Left hindlimb (tissue), 1 donor: ENCODE measurements at places on chromosomes 4 and X.

DNA sequence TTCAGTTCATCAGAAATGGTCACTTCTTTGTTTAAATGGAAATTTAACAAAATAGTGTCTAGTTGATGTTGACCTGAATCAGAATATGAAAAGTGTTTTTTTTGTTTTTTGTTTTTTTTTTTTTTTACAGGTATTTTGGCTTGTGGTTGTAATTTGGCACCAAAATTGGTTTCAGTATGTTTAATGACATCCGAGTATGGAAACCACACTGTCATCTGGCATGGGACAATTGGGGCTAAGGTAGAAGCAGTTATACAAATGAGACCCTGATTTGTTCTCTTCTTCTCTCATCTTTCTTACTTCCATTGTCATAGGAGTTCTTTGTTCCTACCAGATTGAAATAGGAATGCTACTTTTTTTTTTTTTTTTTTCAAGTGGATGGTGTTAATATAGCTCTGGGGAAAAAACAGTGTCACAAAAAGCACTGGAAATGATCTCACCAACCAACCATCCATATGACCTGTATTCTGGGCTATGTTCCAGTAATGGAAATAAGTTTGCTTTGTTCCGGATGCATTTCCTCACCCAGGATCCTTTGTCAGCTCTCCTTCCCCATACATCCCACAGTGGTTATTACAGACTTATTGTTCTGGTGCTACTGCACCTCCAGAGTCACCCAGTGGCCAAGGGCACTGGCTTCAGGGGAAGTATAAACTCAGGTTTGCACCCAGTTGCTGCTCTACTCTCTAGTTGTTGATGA is 95.8 kb downstream of the ATXN3L start:
- DNase-seq: no peak

DNA sequence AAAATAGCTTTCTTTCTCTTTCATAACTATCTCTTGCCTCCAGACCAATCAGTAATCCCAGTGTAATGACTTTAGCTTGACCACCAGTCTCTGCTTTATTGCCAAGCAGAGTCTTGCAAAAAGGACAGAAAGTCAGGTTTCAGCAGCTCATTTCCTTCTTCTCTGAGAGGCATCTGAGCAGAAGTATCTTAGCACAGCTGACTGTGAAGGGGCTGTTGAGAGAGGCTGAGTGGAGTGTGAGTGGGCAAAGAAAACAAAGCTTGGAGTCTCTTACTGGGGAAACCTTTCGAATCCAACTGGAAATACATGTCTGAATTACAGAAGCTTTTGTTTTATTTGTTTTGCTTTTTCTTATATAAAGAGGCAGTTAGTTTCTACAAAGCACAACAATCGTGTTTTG is 170.3 kb upstream of the IGFBP7 start:
- no peak for DNase-seq

GRCh38 chrX:17065100-17065499 is 118.6 kb downstream of the REPS2 start:
- no peak for DNase-seq

DNA sequence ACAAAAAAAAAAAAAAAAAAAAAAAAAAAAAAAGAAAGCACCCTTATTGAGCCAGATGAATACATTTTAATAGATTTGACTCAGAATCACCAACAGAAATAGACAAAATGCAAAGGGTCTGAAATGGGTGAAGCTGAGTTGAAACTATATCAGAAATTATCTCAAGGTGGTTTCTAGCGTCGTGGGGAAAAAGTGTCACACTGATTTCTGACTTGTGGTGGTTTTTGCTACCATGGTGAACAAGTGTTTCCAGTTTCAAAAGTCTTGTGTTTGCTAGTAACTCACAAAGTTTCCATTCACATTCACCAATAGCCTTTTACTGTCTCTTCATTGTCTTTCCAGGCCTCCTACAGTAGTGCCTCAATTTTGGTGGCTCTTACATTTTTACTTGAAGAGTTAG is 135.5 kb downstream of the ARHGAP24 start:
- DNase-seq: no peak

DNA sequence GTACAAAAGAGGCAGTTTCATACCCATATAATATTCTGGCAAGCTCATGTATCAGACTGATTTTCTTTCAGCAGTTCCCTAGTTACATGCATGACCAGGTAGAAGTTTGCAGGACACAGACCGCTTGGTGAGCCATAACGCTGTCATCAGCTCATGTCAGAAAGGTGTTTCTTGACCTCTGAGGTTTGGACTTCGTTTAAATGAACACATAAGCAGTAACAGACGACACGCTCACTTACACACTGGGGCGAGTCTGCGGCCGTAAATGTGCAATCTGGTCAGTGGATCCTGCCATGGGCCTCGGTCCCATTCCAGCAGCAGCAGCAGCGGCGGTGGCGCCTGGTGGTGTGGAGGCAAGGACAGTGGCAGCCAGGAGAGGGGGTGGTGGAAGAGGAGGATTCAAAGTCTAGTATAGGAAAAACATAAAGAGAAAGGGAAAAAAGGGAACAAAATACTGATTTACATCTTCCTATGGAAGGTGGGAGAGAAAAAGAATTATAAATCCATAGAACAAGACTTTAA is 111.9 kb upstream of the CBR4 start:
- no peak for DNase-seq

- DNase-seq: no peak
Observed at GRCh38 chr4:2045518-2045951, 13.6 kb upstream of the NAT8L start.
